ENCODE measurements at places on chromosomes 12 and 14.
A peak's percentile ranks its signal among the peaks of the same experiment; 100 is the strongest.

GRCh38 chr14:91063119-91063518 lies 2.7 kb upstream of the RPS6KA5 start:
- DNase-seq: peak; percentile 3

DNA sequence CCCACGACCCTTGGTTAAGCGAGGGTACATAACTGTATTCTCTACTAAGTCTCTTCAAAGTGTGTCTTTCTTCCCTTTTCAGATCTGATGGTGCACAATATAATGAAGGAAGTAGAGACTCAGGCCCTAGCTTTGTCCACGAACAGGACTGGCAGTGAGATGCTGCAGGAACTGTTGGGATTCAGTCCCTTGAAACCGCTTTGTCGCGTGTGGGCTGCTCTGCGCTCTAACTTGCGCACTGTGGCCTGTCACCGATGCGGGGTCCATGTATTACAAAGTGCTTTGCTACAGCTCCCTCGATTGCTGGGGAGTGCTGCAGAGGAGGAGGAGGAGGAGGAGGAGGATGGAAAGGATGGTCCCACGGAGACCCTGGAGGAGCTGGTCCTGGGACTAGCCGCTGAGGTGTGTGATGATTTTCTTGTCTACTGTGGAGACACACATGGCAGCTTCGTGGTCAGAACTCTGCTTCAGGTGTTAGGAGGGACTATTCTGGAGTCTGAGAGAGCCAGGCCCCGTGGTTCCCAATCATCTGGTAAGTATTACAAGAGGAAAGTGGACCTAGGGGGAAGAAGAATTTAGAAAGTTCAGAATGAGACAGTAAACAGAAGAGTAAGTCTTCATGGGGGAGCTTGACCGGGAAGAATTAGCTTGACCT lies 803 bp downstream of the NOP9 start:
- DNase-seq: no peak

GRCh38 chr12:6945613-6946012 lies 1.8 kb downstream of the C12orf57 start:
- DNase-seq: no peak

DNA sequence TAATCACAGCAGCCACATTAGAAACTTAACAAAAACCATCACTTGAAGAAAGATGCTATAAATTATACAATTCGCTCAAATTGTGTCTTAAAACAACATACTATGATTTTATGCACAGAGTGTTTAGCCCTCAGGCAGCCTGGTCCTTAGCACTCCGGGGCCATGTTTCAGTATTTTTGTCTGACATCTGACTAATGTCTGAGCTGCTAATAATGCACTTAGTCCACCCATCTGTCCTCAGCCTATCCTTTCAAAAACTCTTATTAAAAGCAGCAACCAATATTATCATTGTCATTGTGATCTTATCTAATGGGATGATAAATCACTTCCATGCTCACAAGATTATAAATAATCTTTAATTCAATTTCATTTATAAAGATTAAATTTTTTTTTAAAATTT lies 602.7 kb upstream of the FOXG1 start:
- no peak for DNase-seq

DNA sequence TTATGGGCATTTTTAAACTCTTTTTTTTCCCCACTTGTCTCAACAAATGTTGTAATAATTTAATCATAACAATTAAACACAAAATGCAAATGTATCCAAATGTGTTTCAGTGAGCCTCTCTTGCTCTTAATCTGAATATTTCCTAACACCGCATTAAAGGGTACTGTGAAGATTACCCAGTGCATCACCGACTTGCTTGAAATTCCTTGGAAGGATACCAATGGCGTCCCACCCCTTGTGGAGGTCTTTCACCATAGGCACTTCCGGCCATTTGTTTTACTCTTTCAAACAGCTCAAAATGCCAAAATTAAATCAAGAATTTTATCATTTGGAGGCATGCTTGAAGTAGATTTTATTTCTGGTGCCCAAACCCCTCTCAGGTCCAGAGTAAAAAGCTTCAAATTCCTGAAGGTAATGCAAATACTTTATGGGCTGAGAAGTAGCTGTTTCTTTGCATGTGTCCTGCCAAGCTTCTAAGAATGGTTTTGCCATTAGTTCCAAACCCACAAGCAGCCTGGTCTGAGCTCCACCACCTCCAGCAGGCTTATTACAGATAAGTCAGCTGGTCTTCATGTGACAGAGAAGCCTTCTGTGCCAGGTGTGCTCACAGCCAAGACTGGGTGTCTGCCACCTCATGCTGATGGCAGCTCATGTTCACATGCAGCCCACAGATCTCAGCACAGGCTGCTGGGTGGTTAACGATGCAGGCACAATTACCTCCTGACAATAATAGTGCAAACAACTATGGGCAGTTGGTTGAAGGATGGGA lies 16.4 kb upstream of the NUDT4 start:
- no peak for DNase-seq

GRCh38 chr12:82470906-82471512 lies 112.7 kb downstream of the METTL25 start:
- no peak for DNase-seq

GRCh38 chr14:101412739-101413138 lies 148.6 kb upstream of the DIO3 start:
- DNase-seq: no peak

GRCh38 chr12:2389079-2389790 lies 336.4 kb downstream of the CACNA1C start:
- DNase-seq: no peak

GRCh38 chr14:85527445-85528035 lies 2.4 kb upstream of the FLRT2 start:
- no peak for DNase-seq

GRCh38 chr12:47885566-47885965 lies 19.2 kb downstream of the VDR start:
- no peak for DNase-seq

DNA sequence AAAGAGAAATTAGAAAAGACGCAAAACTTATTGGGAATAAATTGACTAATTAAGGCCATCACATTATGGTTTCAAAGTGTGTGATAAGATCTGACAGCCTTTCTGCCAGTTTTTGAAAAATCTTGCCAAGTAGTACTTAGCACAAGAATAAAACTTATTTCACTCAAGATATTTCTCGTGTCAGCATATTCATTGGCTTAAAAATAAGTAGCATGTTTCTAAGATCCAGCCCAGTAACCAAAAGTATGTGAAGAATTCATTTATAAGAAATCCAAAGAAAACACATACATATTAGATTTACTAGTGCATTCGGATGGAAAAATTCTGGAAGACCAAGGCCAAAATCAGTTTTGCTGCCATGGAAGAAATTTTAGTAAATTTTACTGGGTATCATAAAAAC lies 1135.0 kb downstream of the GALC start:
- no peak for DNase-seq

GRCh38 chr14:61480704-61481285 lies 159.4 kb downstream of the PRKCH start:
- no peak for DNase-seq

DNA sequence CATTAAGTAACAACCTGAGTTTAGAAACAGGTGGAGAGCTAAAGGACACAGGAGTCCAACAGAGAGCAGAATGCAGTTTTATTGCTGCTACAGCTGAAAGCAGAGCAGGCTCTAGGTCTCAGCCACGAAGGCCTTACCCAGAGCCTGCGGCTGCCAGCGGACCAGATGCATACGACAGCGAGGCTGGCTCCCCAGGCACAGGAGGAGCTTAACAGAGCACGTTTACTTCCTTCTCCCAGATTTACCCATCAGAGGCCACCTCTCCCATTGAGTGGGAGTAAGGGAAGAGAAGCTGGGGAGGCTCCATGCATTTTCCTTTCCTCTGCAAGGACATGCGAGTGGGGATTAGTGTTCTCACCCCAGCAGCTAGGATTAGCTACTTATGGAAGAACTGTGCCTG lies 22.6 kb downstream of the DYNC1H1 start:
- DNase-seq: no peak

GRCh38 chr14:21703357-21704326 lies 30.0 kb upstream of the OR4E1 start:
- DNase-seq: no peak

DNA sequence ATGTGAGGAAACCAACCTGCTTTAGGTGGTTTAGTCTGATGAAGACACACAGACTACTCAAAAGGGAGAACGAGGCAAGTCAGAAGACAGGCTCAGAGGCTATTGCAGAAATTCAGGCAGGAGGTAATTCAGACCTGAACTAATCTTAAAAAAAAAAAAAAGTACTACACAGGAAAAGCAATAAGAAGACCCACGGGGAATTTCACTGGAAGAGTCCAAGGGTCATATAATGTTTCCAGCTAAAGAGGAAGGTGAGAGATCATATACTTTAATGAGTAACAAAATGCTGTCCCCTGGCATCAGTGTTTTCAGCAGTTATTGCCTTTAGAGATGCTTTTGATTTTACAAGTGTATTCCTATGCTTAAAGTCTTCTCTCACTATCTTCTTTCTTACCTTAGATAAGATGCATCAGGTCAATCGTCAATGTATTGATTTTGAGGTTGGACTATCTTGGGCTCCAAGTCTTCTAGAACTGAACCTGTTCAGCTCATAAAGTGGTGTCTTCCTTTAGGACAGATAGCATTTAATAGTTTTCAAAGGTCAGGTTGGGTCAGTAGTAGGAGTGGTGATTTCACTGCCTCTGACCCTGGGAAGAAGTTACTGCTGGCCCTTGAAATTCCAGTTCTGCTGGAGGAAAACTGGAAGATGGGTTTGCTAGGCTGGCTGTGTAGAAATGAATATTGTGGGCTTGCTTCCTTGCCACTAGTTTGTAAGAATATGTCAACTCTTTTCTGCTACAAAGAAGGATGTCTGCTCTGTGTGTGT lies 60.0 kb downstream of the FAR2 start:
- no peak for DNase-seq

- DNase-seq: no peak
Observed at GRCh38 chr12:130953771-130954543, at the start of gene ADGRD1. TSS of gene ADGRD1 (plus strand) at chr12:130953907. CDS start at chr12:130954466, 559 bp downstream.

GRCh38 chr12:1781772-1782171 lies 38.6 kb upstream of the LRTM2 start:
- no peak for DNase-seq

DNA sequence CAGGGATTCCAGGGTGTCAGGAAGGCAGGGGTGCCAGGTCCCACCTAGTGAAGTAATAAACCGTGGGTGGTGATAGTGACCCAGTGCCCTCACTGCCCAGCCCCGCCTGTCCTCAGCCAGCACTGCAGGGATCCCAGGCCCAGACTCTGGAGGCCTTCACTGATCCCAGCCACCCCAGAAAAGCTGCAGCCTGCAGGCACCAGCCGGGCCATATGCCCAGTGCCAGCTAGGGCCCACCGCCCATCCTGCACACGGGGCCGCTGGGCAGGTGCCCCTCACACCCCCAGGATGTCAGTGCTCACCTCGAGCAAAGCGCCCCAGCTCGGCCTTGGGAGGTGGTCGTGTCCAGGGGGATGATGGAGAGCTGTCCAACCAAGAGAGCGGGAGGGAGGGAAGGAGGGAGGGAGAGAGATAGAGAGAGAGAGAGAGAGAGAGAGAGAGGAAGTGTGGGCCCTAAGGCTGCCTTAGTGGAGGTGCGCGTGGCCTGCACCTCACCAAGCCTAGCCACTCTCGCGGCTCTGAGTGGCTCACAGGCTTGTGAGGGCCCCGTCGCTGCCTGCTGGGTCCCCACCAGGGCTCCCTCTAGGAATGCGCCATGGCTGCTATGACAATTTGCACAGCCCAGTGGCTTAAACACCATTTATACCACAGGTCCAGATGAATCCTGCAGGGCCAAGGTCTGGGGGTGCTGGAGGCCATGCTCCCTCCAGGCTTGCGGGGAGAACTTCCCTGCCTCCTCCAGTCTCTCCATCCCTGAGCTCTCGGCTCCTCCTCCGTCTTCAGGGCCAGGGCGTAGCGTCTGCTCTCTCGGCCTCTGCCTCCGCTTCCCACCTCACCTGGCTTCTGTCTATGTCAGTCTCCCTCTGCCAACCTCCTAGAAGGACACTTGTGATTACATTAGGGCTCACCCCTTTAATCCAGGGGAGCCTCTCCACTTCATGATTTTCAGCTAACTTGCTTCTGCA lies 401.0 kb downstream of the TMEM121 start:
- no peak for DNase-seq

GRCh38 chr14:31068235-31068634 lies 42.1 kb upstream of the STRN3 start:
- no peak for DNase-seq

DNA sequence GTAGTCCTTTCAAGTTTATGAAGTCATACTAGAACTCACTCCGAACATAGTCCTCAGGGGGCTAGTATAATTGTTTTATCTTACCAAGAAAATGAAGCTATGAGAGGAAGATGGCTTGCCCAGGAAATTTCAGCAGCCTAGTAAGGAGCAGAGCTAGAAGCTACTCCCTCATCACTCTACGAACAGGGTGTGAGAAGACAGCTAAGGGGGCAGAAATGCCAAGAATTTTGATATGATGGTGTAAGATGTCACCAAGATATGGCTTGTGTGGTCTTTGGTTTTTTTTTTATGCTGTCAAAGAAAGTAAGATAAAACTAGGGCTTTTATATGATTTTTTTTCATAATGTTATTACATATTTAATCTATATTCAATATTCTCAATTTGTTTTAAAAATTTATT lies 47.6 kb downstream of the PRICKLE1 start:
- DNase-seq: no peak

GRCh38 chr14:91341751-91342154 lies 75.9 kb downstream of the CCDC88C start:
- DNase-seq: no peak

DNA sequence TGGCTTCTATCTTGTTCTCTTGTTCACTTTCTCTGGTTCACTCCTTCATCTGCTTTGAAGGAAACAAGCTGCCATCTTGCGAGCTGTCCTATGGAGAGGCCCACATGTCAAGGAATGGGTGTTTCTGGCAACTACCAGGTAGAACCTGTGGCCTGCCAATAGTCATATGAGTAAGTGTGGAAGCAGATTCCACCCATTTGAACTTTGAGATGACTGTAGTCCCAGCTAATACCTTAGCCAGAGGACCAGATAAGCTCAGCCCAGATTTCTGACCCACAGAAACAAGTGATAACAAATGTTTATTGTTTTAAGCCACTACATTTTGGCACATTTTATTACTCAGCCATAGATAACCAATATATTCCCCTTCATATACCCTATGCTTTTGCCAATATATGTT lies 4.0 kb upstream of the SLC38A2 start:
- no peak for DNase-seq

DNA sequence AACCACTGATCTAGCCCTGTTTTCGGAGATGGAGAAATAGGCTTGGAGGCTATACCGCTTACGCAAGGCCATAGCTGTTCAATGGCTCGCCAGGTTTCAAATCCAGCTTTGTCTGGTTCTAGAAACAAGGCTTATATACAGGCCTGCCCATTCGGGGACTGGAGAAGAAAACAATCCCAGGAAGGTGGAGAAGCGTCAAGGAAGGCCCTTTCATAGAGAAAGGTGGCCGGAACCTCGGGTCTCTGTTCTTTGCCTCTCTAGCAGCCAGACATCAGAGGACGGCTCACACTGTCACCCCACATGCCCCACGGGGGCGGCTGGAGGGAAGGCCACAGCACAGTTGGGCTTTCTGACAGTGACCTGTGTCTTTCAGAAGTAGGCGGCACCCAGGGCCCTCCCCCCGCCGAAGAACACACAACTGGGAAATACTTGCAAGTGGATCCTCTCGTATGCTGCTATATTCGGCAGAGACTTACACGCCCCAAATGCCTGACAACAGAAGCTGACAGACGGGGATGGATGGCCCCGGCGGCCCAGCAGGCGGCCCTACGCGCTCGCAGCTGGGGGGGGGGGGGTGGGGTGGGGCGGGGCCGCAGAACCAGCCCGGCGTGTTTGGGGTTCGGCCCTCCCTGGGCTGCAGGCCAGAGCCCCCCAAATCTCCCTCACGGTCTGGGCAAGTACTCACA lies 4.5 kb upstream of the SETD1B start:
- DNase-seq: peak; percentile 93
